ENCODE measurements at places on chromosomes 5 and 9.

DNA sequence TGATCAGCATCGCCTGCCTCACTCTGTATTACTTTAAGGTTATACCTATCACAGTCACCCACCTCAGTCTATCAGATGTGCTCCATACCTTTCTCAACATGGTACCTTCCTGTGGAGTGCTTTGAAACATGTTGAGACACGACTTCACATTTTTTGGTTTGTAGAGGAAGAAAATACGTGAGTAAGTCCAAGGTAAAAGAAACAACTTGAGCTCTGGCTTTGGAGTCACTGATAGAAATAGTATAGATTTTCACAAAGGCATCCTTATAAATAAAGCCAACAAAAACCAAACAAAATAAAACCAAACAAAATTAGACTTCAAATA, 77.5 kb upstream of the HMHB1 start:
- no peak for DNase-seq

DNA sequence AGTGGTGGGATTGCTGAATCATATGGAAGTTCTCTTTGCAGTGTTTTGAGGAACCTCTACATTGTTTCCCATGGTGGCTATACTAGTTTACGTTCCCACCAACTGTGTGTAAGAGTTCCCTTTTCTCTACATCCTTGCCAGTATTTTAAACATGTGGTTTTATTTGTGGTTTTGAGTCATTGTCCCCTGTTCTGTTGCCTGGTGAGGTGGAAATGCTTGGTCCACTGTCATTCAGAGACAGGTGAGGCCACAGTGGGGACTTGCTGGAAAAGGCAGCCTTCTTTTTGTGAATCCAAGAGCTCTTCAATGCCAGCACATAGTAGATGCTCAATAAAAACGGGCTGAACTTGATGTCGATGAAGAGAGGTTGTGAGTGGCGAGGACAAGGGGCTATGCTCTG, 44.2 kb downstream of the SH3PXD2B start:
- no peak for DNase-seq

DNA sequence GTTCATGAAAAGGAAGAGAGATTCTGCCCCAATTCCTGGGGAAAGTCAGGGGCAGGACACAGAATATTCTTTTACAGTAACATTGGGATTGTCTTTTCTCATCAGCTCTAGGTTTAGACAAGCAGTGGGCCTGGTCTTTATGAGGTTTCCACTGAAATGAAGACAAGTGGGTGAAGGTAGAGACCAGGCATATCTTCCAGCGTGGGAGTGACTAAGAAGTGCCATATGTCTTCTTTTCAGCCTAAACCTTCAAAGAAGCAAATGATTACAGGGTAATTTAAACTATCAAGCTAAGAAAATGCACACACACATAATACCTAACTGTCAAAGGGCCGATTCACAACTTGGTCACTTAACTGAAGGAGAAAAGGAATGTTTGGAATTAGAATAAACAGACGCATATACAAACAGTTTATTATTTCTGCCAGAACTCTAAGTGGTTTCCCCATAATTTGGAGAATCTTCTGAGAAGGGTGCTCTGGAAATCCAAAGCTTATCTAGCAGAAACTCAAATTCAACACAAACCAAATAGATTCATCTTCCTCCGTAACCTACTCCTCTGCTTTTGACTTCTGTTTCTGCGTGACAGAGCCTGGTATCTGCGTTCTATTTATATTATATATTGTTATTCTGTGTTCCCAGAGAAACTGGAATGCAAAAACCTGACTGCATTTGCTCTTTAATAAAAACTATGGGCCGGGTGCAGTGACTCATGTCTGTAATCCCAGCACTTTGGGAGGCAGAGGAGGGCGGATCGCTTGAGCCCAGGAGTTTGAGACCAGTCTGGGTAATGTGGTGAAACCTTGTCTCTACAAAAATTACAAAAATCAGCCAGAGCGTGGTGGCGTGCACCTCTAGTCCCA, 22.0 kb upstream of the TEK start:
- no peak for DNase-seq

GRCh38 chr5:99331061-99331460, 402.3 kb upstream of the CHD1 start:
- DNase-seq, result no peak

GRCh38 chr5:179608131-179608581, 15.3 kb downstream of the HNRNPH1 start:
- DNase-seq, result no peak

GRCh38 chr5:179495906-179496455, 54.4 kb upstream of the RUFY1 start:
- DNase-seq, result no peak
